ENCODE measurements at places on chromosomes 5 and 9.

DNA sequence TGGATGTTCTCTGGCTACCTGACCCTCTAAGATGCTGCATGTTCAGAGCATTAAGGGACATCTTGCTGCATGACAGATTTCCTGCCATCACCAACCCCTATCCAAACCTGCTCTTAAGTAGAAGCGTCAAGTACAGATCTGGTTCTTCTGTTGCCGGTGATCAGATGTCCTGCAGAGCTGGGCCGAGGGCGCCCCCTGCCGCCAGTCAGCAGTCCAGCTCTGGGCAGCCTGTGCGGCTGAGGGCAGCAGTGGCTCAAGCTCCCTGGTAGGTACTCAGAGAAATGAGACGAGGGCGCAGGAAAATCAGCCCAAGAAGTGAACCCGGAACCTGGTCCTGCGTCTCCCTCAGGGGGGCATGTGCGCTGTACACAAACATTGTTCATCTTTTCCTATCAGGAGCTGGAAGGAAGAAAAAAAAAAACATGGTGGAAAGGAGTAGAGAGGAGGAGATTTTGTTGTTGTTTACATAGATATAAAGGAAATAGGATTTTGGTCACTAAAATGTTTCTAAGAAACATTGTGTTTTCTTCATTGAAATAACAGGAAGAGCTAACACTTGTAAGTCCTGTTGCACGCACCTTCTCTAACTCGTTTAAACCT lies 95.8 kb downstream of the CFAP90 start:
- DNase-seq, result peak; percentile 80

- DNase-seq, result no peak
Measured at GRCh38 chr5:173498286-173498685, 118.2 kb downstream of the BOD1 start.

GRCh38 chr9:9122230-9122875 lies 1322.8 kb upstream of the DMAC1 start:
- DNase-seq, result no peak

GRCh38 chr5:136086783-136087566 lies 45.7 kb upstream of the SMAD5 start:
- no peak for DNase-seq

DNA sequence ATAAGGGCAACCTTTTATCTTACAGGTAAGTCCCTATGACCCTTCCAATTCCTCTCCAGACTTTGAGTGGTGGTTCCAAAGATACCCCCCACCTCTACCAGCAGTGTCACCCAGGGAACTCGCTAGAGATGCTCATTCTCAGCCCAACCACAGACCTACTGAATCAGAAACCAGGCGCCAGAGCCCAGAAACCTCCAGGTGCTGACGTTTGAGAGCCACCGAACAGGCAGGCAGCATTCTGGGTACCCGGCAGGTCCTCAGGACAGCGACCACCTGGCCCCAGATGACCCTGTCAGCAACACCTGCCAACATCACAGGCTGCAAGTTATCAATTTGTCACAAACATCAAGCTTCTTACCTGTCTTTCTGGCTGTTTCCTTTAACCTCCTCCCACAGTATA lies 19.5 kb downstream of the RAPGEF1 start:
- no peak for DNase-seq

DNA sequence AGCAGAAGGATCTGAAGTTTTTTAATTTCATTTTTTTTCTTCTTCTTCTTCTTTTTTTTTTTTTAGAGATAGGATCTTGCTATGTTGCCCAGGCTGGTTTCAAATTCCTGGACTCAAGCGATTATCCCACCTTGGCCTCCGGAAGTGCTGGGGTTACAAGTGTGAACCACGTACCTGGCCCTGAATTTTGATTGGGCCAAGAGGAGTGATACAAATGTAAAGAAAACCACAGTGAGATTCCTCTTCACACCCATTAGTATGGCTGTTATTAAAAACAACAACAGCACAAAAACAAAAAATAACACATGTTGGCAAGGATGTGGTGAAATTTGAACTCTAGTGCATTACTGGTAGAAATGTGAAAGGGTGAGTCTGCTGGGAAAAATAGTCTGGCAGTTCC lies 79.1 kb downstream of the KLF4 start:
- DNase-seq, result no peak

DNA sequence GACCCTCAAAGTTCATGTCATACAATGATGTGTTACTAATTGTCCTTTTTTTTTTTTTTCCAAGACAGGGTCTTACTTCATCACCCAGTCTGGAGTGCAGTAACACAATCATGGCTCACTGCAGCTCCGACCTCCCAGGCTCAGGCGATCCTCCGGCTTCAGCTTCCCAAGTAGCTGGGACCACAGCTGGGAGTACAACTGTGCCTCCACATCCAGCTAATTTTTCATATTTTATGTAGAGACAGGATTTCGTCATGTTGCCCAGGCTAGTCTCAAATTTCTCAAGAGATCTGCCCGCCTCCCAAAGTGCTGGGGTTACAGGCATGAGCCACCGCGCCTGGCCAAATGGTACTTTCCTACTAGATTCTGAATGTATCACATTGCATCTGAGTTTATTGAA lies 49.4 kb upstream of the EBF1 start:
- DNase-seq, result no peak

GRCh38 chr5:178404987-178405386 lies 172.4 kb upstream of the PHYKPL start:
- no peak for DNase-seq

- DNase-seq, result no peak
Measured at GRCh38 chr5:30413540-30413939, 779.9 kb upstream of the CDH6 start.

GRCh38 chr9:94108584-94108983 lies 24.3 kb downstream of the PTPDC1 start:
- DNase-seq, result no peak

DNA sequence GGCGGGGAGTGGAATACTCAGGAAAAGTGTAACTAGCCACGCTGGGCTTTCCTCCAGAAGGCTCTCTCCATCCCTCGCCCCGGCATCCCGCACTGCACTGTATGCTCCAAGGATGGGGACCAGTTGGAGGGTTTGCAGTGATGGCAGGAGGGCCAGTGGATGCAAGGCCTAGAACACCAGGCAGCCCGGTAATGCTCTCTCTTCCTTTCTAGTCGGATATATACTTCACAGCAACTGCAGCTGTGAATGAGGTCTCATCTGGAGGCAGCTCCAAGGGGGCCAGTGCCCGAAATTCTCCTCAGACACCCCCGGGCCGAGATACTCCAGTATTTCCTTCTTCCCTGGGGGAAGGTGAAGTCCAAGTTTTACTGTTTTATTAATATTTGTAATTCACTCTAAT lies 10.0 kb upstream of the SLC2A8 start:
- DNase-seq, result no peak

Data from HT-29 (cell line).